CD4-positive, alpha-beta T cell treated with Interleukin-6 at 100 ng/mL for 8 hours (primary cell): ENCODE measurements at places on chromosomes 3 and 15.

- DNase-seq = no peak
Observed at GRCh38 chr3:44962621-44963393, 13.2 kb downstream of the ZDHHC3 start.

DNA sequence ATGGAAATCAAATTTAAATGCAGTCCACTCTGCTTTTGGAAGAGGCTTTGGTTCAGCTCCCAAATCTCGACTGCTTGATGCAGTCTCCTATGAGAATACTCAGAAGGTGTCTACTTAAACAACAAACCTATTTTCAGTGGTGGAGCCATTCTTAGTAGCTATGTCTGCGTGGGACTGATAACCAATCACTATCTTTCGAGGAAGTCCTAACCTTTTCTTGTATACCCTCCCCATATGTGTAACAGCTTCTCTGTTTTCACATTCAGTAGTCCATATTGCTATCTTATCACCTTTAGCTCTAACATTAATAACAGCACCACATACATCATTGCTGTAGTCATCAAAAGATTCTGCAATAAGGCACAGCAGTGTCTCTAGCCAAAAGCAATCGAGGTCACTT, 333.0 kb upstream of the ATP11B start:
- no peak for DNase-seq

GRCh38 chr3:43022121-43022520, 43.0 kb downstream of the GASK1A start:
- DNase-seq = no peak

DNA sequence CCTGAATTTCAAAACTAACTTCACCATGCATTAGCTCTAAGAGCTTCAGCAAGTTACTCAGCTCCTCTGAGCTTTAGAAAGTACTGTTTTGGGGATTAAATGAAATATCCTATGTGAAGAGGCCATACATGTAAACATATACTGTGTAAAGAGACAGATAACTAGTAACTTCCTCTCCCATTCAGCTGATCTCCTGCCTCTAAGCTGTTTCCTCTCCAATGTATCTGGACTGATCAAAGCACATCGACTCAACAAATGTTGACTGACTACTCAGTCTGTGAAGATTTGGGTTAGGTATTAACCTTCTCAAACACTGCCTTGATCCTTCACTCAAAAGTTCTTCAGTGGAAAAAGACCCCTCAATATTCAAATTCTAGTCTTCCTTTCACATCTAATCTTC, 82.0 kb downstream of the BOC start:
- no peak for DNase-seq

- DNase-seq = no peak
Observed at GRCh38 chr3:5264093-5264600, 76.6 kb downstream of the EDEM1 start.

DNA sequence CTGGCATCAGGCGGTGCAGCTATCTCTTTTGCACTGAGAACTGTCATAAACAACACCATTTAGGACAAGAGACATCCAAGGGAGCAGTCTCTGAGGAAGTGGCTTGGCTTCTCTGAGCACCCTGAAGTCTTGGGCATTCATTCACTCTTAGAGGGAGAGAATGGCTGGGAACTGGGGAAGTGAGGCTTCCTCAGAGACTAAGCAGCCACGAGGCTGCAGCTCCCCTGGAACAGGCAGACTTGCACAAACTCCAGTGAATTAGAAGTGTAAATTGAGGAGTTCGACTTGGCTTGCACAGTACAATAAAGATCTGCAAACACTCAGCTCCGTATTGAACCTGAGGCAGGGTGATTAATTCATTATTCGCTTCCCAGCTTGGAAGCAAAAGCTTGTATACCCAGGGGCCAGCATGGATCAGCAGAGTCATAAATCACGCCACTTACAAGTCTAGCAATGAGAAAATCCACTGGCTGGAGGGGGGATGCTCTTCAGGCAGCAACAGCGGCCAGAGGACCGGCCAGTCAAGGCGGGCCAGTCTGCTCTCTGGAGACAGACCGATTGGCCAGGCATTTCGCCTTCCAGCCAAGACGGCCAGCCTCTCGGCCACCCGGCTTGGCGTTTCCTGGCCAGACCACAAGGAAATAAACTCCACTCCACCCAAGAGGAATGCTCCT, 118.8 kb upstream of the ADPGK start:
- DNase-seq = no peak

GRCh38 chr15:53869806-53870073, 108.5 kb upstream of the UNC13C start:
- no peak for DNase-seq

GRCh38 chr3:99172736-99173657, 271.5 kb upstream of the DCBLD2 start:
- no peak for DNase-seq

- DNase-seq = peak; percentile 64
Observed at GRCh38 chr15:43826508-43827341, at the start of gene WDR76. Gene WDR76, plus strand, starts transcription at chr15:43827002. Its CDS starts 31 bp downstream, at chr15:43827033.

GRCh38 chr15:101438482-101439284, 50.8 kb downstream of the PCSK6 start:
- DNase-seq = no peak

DNA sequence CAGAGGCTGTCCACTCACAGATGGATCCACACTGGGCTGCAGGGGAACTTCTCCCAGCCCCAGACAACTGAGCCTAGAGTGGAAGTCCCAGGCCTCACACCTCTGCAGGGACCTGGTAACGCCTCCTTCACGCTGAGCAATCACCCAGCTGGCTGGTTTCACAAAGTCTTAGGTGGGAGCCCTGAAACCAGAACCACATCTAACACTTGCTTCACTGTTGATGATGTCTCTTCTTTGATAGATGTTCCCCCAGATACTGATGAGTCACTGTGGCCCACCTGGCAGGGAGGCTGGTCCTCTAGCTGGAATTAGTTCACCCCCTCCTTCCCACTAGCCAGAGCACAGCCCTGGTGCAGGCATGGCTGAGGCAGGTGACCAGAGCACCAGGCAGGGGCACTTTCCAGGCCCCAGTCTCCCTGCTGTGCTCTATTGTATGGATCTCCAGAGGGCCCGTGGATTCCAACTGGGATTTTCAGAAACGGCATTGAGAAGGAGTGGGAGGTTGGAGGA, 33.5 kb downstream of the MYL3 start:
- no peak for DNase-seq

DNA sequence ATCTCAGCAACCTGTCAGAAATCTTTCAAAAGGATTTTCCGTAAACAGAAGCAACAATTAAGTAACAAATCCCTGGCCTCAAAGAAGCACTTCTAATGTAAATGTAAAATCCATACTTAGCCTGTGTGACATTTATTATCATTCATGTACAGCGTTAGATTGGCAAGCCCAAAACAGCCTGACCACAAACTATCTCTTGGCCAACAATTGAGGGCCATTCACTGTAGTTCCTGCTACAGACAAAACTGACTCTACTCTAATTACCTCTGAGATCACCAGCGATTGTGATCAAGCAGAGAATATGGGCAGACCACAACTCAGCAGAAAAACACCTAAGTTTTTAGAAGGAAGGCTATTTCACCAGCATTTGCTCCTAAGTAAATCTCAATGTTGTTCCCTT, 9.2 kb downstream of the SHQ1 start:
- no peak for DNase-seq

GRCh38 chr3:157351981-157352380, 84.7 kb upstream of the PTX3 start:
- DNase-seq = no peak

- DNase-seq = no peak
Observed at GRCh38 chr3:189981668-189982067, 139.0 kb downstream of the P3H2 start.

DNA sequence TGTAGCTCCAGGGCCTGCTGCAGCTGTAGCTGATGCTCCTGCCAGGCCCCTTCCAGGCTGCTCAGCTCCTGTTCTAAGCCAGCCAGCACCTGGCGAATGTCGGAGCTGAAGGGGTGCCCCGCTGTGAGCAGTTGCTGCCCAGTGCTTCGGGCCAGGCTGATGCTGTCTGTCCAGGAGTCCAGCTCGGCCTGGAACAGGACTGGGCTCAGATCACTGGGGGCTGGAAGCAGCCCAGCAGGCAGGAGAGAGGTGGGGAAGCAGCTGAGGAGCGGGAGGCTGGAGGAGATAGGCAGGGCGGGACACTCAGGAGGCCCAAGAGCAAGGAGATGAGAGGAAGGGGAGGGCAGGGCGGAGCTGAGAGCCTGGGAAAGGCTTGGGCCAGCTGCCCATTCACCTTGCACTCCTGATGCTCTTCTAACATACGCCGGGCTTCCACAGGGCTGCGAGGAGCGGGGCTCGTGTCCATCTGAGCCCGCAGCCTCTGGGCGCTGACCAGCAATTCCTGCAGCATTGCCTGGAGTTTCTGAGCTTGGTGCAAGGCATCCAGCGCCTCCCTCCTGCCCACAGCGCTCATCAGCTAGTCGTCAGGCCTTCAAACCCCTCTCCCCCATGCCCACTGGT, 23.2 kb downstream of the PLA2G4B start:
- DNase-seq = no peak

- no peak for DNase-seq
Observed at GRCh38 chr3:120432150-120432860, 18.5 kb downstream of the FSTL1 start.

DNA sequence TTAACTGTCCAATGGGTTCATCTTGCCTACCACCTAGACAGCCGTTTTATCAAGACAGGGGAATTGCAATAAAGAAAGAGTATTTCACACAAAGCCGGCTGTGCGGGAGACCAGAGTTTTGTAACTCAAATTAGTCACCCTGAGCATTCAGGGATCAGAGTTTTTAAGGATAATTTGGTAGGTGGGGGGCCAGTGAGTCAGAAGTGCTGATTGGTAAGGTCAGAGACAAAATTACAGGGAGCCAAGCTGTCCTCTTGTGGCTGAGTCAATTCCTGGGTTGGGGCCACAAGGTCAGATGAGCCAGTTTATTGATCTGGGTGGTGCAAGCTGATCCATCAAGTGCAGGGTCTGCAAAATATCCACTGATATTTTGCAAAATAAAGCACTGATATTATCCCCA, 29.9 kb upstream of the GPD1L start:
- DNase-seq = no peak

GRCh38 chr3:159948429-159949144, 40.0 kb upstream of the IL12A start:
- no peak for DNase-seq

- no peak for DNase-seq
Observed at GRCh38 chr3:120144267-120144666, 50.0 kb upstream of the GSK3B start.

DNA sequence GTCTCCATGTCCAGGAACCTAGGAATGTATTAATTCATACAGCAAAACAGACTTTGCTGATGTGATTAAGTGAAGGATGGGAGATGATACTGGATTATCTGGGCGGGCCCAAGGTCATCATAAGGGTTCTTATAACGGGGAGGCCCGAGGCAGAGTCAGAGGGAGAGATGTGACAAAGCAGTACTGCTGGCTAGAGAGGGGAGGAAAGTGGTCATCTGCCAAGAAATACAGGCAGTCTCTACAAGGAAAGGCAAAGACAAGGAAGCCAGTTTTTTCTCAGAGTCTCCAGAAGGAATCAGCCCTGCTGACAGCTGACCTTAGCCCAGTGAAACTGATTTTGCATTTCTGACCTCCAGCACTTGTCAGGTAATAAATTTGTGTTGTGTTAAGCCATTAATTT, 66.2 kb upstream of the CORO2B start:
- DNase-seq = no peak

- DNase-seq = no peak
Observed at GRCh38 chr15:40685376-40685775, 9.6 kb upstream of the RAD51 start.

- no peak for DNase-seq
Observed at GRCh38 chr3:149848688-149849087, 35.7 kb downstream of the RNF13 start.

DNA sequence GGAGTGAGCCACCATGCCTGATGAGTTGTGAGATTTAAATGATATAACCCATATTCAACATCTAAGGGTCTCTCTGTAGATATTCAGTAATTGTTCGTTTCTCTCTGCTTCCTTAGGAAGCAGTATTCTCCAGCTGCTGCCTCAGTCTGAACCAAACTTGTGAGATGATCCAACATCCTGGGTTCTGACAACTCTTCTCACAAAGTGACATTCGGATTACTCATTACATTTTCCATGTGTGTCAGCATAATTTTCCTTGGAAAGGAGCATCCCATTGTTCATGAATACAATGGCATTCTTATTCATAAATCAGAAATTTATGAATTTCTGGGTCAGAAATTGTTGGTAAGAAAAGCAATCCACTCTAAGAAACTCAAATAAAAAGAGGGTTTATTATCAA, 15.0 kb upstream of the SEC22A start:
- no peak for DNase-seq

DNA sequence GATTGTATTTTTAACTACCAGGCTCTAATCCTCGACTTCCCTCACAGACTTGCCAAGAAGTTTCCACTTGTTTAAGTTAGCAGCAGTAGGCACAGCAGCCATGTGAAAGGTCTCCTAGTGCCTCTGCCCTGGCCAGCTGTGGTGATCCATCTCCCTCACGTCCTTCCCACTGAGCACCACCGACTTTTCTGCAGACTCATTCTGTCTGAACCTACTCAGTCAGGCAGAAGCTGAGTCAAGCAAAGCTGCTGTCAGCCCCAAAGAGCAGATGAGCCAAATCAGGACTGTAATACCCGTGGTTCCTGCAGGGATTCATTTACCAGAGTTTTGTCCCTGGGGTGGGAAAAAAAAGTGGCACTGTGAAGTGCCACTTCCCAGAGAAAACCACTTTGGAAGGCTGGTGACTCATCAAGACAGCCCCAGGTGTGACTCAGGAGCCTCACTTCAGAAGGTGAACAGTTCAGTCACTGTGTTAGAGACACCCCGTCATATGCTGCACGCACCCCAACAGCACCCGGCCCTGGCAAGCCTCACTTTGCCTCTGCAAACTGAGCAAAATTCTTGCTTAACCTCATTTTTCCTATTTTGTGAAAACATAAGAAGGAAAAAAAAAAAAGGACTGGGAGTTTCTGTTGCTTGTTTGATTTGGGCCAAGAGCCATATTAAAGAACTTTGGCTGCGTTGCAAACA, 76.0 kb downstream of the WWTR1 start:
- no peak for DNase-seq

DNA sequence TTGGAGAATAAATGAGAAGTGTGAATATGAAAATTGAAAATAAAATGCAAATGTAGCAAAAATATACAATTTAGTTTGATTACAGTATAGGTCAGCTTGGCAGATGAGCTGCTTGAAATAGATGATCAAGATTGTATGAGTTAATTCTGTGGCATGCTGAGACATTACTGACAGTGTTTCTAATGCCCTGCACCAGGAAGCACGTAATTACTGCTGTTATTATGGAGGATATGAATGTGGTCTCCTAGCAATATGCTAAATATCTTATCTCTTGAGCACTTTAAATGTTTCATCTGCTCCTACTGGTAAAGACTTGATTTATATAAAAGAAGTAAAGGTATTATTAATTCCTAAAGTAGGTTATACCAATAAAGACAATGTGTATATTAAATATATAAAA, 1015.5 kb downstream of the PLOD2 start:
- DNase-seq = no peak

- DNase-seq = no peak
Observed at GRCh38 chr3:116233711-116234357, 211.5 kb downstream of the LSAMP start.

GRCh38 chr15:60721707-60722106, 242.8 kb upstream of the ICE2 start:
- DNase-seq = no peak

- DNase-seq = no peak
Observed at GRCh38 chr3:42175386-42176240, 84.5 kb downstream of the TRAK1 start.
